ENCODE measurements at places on chromosomes 4 and X. TPM values are rescaled to one million over a fixed set of nuclear protein-coding genes. Genes with fewer than 3 reads are reported as not detected.

KLB gene
- not detected for total RNA-seq

GSX2 gene
- not detected for total RNA-seq

CETN2 gene
- total RNA-seq: 54.7 TPM

CXorf49 gene
- total RNA-seq: not detected

MTCP1 gene
- total RNA-seq: 9.5 TPM

TASL gene
- not detected for total RNA-seq

SMIM10L2A gene
- 1.2 TPM for total RNA-seq

PTTG2 gene
- not detected for total RNA-seq

RHOXF2 gene
- total RNA-seq: not detected

NPY2R gene
- total RNA-seq: not detected

RBMXL3 gene
- total RNA-seq: not detected

ANOS1 gene
- not detected for total RNA-seq

MMGT1 gene
- 11.4 TPM for total RNA-seq

DSPP gene
- not detected for total RNA-seq

SMIM14 gene
- 34.9 TPM for total RNA-seq

PRR27 gene
- total RNA-seq: not detected

RBM41 gene
- 16.0 TPM for total RNA-seq

PRDM5 gene
- 21.8 TPM for total RNA-seq

EXOC1L gene
- total RNA-seq: not detected

TEX13B gene
- total RNA-seq: not detected

CLCN4 gene
- 5.8 TPM for total RNA-seq

LRRC66 gene
- 0.83 TPM for total RNA-seq

MAGEA1 gene
- total RNA-seq: not detected

TREX2 gene
- total RNA-seq: 1.7 TPM

NUP62CL gene
- total RNA-seq: 0.29 TPM

ADGRL3 gene
- total RNA-seq: not detected

HSPA4L gene
- 24.8 TPM for total RNA-seq

SLC25A14 gene
- 18.0 TPM for total RNA-seq

ZNF182 gene
- total RNA-seq: 3.0 TPM

SPATA4 gene
- 0.15 TPM for total RNA-seq
